Right renal pelvis (tissue), 4 donors: ENCODE measurements at places on chromosomes 2 and 18. TPM values are rescaled to one million over a fixed set of nuclear protein-coding genes. Genes with fewer than 3 reads are reported as not detected.

DNA sequence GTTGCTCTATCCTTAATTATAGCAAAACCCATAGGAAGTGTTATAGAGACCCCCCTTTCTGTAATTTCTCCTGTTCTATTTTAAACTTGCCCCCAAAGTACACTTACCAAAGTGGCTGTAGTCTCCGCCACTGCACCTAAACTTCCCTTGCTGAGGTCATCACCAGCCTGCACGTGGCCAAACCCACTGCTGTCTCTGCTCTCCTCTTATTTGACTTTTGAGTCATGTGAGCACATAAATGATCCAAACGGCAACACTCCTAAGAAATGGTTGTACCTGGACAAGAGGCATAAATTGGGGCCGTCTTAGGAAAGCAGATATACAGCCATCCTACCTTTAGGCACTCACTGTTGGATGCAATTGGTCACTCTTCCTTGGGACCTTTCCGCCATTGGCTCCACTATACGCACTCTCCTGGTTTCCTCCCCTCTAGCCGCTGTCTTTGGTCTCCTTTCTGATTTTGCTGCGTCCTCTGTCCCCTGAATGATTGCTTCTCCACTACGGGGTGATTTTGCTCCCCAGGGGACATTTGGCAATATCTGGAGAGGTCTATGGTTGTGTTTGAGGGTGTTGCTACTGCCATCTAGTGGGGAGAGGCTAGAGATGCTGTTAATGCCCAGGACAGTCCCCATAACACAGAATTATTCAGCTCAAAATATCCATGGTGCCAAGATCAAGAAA, 19.2 kb upstream of the IL36G start:
- peak; percentile 8 for DNase-seq

- no peak for DNase-seq
These were observed 797 bp downstream of the OR6B3 start for GRCh38 chr2:240052524-240052923.

Gene TMEFF2
- polyA plus RNA-seq: 20.3 TPM

DNA sequence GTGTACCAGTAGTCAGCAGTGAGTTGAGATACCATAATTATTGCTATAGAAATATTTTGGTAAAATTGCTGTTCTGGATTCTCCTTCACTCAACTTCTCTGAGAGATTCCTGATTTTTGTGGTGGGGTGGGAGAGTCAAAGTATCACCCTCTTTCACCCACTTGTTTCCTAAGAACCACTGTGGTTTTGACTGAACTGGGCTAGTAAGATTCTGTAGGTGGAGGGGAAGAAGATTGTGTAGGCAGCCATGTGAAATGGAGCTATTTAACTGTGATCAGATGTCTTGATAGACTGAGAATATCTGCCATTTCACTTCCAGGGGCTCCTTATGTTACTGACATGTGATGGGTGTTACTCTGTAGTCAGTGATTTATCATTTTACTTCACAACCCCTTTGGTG, 45.3 kb downstream of the BIRC6 start:
- no peak for DNase-seq
